ENCODE measurements at places on chromosomes 7 and 10. TPM values are rescaled to one million over a fixed set of nuclear protein-coding genes. Genes with fewer than 3 reads are reported as not detected.

GRCh38 chr7:141549582-141549981 lies 1.6 kb upstream of the AGK start:
- no peak for DNase-seq

- no peak for DNase-seq
Observed at GRCh38 chr10:77959887-77960455, 33.4 kb upstream of the DLG5 start.

GRCh38 chr10:98404571-98405359 lies 10.2 kb downstream of the PYROXD2 start:
- no peak for DNase-seq

GRCh38 chr10:75408911-75409885 lies 7.6 kb upstream of the ZNF503 start:
- no peak for DNase-seq

Gene VAX1
- total RNA-seq: not detected

GRCh38 chr7:106119719-106120118 lies 7.6 kb upstream of the SYPL1 start:
- DNase-seq: no peak

DNA sequence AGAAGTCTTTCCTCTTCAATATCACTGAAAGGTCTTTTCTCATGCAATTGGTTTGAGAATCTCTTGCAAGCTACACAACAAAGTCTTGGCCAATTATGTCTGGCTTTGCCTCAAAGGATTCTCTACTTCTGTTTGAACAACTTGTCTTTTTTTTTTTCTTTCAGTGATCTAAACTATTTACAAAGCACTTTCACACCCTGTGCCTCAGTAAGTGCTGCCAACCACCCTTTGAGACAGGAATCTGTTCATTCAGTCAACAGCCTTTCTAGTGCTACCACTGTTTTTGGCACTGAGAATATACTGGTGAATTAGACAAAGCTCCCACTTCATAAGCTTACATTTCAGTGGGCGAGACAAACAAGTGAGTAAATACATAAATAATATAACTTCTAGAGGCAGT lies 26.9 kb upstream of the SDK1 start:
- DNase-seq: no peak

GRCh38 chr7:71286336-71286735 lies 154.4 kb downstream of the GALNT17 start:
- no peak for DNase-seq

Gene CALML3
- total RNA-seq: not detected

GRCh38 chr7:97064972-97065587 lies 40.4 kb upstream of the DLX5 start:
- no peak for DNase-seq

- DNase-seq: no peak
Observed at GRCh38 chr7:2525658-2526630, 6.4 kb downstream of the LFNG start.

Gene CPA2
- total RNA-seq: not detected

DNA sequence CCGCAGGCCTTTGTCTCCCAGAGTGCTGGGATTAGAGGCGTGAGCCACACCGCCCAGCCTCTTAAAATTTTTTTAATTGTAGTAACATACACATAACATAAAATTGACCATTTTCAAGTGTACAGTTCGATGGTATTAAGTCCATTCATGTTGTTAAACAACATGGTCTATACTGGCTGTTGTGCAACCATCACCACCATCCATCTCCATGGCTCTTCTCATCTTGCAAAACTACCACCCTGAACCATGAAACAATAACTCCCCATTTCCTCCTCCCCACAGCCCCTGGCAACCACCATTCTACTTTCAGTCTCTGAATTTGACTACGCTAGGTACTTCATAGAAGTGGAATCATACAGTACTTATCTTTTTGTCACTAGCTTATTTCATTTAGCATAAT lies 7.9 kb upstream of the ZFYVE27 start:
- DNase-seq: no peak

Gene PLA2G12B
- not detected for total RNA-seq

DNA sequence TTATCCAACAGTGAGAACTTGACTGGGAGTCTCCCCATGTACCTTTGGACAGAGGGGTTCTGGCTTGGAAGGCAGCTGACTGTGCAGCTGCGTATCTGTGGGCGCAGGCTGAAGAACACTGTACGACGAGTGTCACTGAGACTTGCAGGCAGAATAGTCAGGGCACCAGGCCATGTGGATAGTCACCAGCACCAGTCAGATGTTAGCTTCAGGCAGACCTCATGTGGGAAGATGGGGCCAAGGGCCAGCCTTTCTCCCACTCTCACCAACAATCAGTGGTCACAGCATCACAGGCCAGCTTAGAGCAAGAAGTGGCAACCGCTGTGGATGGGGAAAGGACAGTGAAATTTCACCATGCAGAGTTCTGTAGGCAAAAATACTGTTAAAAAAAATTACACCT lies 43.4 kb upstream of the GJD4 start:
- peak; percentile 89 for DNase-seq

GRCh38 chr7:50282813-50283605 lies 21.5 kb upstream of the IKZF1 start:
- no peak for DNase-seq

GRCh38 chr10:62017491-62017870 lies 116.0 kb downstream of the ARID5B start:
- DNase-seq: no peak

- DNase-seq: no peak
Observed at GRCh38 chr7:128081808-128082207, 50.6 kb upstream of the LRRC4 start.

- no peak for DNase-seq
Observed at GRCh38 chr7:101162551-101163278, 2.7 kb downstream of the VGF start.

Gene MCM10
- total RNA-seq: 0.17 TPM

Gene CTAGE4
- total RNA-seq: 0.71 TPM

Gene SYCE1
- not detected for total RNA-seq

DNA sequence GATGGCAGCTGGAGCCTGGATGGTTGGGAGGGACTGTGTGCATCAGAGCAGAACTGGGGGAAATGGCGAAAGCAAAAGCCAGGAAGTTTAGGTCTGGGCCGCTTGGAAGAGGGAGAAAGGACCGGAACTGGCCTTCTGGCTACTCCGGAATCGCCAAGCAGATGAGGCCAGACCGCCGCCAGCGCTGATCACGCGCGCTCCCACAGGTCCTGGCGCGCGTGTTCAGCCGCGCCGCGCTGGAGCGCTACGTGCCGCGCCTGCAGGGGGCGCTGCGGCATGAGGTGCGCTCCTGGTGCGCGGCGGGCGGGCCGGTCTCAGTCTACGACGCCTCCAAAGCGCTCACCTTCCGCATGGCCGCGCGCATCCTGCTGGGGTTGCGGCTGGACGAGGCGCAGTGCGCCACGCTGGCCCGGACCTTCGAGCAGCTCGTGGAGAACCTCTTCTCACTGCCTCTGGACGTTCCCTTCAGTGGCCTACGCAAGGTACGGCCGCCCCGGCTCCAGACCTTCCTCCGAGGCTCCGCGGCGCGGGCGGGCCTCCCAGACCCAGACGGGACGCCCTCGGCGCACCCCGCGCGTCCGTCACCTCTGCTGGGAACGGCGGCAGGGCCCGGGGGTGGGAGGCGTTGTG lies 2.0 kb downstream of the CYP26C1 start:
- no peak for DNase-seq

DNA sequence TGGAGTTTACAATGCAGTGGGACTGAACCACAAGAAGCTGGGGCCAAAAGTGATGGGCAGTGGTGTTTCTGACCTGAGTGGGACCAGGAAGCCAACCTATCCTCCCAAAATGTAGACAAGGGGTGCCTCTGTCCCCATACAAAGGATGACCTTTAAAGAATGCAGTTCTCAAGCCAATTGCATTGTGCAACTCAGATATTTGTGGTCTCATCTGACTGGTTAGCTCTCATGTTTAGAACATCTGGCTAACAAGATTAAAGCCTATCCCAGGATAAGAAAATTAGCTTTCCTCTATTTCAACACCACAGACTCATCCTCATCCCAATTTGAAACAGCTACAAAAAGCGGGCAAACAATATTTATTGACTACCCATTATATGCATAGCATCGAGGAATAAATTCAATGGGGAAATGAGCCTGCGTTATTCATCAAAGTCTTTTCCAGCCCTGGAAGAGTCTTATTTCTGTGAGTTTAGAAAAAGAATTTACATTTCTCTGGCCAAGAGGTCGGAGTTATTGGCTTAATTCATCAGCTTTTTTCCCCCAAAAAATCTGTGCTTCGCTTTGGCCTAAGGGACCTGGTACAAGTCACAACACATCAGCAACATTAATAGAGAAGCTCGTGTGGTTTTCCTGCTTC lies 26.7 kb downstream of the ELMO1 start:
- no peak for DNase-seq

- DNase-seq: no peak
Observed at GRCh38 chr7:80941208-80941758, 22.4 kb upstream of the SEMA3C start.

Gene LIPJ
- not detected for total RNA-seq

Gene GIMAP1
- total RNA-seq: 6.8 TPM

Gene AGR3
- total RNA-seq: 0.45 TPM

- peak; percentile 83 for DNase-seq
Observed at GRCh38 chr10:122323189-122323588, 51.3 kb upstream of the PLEKHA1 start.
